Stimulated activated CD8-positive, alpha-beta memory T cell treated with anti-CD3 and anti-CD28 coated beads, Interleukin-7, amount 100 ng/mL, for 4 hours (primary cell): ENCODE measurements at places on chromosomes 13 and 19.

DNA sequence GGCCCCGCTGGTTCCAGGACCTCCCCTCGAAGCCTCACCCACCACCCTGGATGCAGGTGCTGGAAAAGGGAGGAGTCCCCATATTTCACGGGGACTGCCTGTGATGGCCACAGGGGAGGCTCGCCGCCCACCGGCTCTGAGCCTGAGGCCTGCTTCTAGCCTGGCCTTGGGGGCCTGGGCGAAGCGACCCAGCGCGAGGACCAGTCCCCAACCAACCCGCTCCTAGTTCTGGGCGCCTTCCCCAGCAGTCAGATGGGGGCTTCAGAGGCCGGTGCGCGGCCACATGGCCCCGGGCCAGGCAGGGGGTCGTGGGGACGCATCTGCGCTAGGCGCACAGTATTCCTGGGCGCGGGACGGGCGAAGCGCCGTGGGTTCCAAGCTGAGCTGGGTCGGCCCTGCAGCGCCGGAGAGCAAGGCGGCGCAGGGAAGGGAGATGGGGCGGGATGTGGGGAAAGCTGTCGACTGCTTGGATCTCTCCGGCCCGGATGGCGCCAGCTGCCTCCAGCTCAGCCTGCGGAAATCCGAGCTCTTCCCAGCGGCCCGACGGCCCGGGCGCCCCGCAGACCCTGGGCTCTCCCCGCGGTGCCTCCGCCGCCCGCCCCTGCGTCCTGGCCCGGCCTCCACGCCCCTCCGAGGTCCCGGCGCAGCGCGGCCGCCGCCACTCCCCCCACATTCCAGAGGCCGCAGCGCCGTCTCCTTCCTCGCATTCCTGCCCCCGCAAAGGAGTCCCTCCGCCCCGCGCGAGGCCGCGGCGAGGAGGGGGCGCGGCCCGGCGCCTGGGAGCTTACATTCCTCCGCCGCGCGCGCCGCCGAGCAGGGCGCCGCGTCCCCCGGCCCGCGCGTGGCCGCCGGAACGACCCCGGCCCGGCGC is at the start of gene WTIP:
WTIP (plus strand) TSS at position 788 of the 871 bp plus-strand sequence. CDS start 217 bp downstream, outside the sequence.
- no peak for DNase-seq

- peak; percentile 39 for DNase-seq
Observed at GRCh38 chr13:112066624-112067004, 335 bp upstream of the SOX1 start.

GRCh38 chr13:54852831-54853230 is 1824.2 kb downstream of the OLFM4 start:
- no peak for DNase-seq

- no peak for DNase-seq
Observed at GRCh38 chr19:17148130-17148529, 67.0 kb upstream of the USE1 start.

DNA sequence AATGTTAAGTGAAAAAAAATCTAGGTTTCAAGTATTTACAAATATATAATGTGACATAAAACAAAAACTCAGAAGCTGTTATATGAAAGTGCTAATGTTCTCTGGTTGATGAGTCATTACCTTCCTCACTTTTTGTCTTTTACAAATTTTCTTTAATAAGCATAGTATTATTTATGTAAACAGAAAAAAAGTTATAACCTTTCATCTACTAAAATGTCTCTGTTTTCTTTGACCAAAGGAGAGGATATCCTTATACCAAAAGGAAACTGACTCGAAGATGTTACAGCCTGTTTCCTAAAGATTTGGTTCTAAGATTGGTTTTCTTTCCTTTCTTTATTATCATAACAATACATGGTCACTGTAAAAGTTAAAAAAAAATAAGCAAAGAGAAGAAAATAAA is 38.0 kb downstream of the RCBTB2 start:
- no peak for DNase-seq

- peak; percentile 90 for DNase-seq
Observed at GRCh38 chr19:17947815-17948513, 15.1 kb downstream of the CCDC124 start.

GRCh38 chr19:7596211-7596937 is 711 bp downstream of the CAMSAP3 start:
- DNase-seq, result no peak

GRCh38 chr13:45196622-45197021 is 4.2 kb downstream of the KCTD4 start:
- DNase-seq, result no peak

GRCh38 chr13:45195421-45195820 is 5.4 kb downstream of the KCTD4 start:
- DNase-seq, result no peak

DNA sequence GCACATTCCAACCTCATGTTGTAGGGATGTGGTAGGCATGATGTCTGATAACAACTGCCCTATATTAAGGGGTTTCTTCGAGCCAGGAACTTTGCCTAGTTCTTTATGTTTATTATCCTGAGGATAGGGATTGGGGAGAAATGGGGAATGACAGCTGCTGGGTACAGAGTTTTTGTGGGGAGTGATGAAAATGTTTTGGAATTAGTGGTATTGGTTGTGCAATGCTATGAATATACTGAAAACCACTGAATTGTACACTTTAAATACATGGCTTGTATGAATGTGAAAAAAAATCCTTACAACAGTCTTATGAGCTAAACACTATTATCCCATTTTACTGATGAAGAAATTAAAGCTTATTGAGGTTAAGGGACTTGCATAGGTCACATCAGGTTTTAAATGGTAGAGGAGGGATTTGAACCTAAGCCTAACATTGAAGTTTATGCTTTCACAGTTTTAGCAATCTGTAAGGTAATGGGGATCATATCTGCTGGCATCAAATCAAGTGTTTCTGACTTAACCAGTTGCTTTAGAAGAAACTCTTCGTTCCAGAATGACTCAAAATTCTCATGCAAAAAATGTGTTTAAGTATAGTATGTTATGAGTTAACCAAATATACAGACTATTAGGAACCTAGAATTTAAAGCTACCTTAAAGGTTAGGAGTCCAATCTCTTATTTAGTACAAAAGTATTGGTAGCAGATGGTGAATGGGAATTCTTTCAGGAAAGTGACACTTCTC is 61.4 kb downstream of the ERCC5 start:
- DNase-seq, result no peak
